ENCODE measurements at places on chromosomes 6 and 20. TPM values are rescaled to one million over a fixed set of nuclear protein-coding genes. Genes with fewer than 3 reads are reported as not detected.
A peak's percentile ranks its signal among the peaks of the same experiment; 100 is the strongest.

SLC17A2 gene
- total RNA-seq, result not detected

DNA sequence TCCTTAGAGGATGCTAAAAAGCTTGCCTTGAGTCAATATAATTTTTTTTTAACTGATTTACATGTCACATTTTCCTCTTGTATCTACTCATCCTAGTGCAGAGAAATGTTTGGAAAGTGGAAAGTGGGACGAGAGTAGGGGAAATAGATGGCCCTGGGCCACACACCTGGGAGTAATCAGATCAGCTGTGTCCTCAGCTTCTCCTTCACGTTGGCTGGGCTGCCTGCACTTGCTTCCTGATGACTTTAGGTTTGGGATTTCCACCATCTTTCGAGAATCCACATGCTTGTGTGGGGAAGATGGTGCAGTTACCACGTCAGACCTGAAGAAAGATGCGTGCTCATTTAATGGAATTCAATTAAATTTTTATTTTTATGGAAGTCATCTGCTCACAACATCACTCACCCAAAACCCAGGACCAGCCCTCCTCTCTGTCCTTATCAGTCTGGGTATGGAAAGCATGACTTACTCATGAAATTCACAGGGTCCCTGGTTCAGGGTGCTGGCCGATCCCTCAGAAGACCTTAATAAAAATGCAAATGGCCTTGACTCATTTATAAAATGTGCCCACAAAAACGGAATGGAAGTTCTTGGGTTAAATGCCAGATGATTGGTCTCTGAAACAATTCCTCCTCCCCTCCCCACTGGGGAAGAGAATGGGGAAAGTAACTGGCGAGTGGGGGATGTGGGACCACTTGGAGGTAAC is 74.5 kb upstream of the TIAM2 start:
- DNase-seq, result no peak

DNA sequence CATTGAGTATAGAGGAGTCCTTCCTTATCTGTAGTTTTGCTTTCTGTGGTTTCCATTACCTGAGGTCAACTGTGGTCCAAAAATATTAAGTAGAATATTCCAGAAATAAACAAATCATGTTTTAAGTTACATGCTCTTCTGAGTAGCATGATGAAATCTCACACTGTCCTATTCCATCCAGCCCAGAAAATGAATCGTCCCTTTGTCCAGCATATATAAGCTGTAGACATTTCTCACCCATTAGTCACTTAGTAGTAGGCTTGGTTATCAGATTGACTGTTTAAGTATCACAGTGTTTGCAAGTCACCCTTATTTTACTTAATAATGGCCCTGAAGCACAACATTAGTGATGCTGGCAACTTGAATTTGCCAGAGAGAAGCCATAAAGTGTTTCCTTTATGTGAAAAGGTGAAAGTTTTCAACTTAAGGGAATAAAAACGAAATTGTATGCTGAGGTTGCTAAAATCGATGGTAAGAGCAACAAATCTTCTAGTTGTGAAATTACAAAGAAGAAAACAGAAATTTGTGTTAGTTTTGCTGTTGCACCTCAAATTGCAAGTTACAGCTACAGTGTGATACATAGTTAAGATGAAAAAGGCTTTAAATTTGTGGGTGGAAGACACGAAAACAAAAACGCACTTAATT is 198.6 kb upstream of the SIM1 start:
- DNase-seq, result peak; percentile 76

- DNase-seq, result no peak
Measured at GRCh38 chr6:93424303-93425064, 5.1 kb upstream of the EPHA7 start.

DNAAF9 gene
- total RNA-seq, result 2.6 TPM

DNA sequence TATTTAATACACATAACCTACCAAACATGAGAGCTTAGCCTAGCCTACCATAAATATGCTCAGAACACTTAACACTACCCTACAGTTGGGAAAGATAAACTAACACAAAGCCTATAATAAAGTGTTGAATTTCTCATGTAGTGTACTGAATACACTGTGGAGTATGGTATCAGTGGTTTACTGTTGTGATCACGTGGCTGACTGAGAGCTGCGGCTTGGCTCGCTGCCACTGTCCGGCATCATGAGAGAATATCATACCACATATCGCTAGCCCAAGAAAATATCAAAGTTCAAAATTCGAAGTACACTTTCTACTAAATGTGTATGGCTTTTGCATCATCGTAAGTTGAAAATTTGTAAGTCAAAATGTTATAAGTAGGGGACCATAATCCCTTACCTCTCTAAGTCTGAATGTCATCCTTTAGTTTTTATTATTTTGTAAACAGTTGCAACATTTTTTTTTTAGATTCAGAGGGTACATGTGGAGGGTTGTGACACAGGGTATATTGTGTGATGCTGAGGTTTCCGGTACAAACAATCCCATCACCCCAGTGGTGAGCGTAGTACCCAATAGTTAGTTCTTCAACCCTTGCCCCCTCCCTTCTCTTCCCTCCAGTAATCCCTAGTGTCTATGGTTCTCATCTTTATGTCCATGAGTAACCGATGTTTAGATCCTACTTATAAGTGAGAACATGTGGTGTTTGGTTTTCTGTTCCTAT is 14.6 kb upstream of the TAAR1 start:
- no peak for DNase-seq

PI16 gene
- 1.9 TPM for total RNA-seq

- DNase-seq, result no peak
Measured at GRCh38 chr6:72769459-72770125, 147.7 kb downstream of the KCNQ5 start.

DNA sequence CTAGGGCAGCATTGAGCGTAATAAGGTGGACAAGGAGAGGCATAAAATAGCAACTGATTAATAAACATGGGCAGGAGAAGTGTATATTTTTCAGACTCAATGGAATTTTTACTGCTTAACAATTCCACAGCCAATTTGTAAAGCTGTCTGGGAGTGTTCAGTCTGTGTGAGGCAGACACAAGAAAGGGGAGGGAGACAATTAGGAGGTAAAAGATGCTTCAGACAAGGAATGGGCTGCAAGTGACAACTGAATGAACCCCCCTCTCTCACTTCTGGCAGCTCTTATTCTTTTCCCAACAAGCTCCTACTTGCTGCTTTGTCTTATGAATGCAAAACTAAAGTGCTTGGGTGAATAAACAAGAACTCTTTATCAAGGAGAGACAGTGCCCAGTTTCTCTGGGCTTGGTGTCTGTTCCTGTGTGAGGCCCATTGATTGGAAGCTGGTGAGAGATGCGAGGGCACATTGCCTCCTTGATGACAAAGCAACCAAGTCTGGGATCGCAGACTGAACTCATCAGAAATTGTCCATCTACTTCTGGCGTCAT is 575.3 kb downstream of the RNF144B start:
- no peak for DNase-seq

DNA sequence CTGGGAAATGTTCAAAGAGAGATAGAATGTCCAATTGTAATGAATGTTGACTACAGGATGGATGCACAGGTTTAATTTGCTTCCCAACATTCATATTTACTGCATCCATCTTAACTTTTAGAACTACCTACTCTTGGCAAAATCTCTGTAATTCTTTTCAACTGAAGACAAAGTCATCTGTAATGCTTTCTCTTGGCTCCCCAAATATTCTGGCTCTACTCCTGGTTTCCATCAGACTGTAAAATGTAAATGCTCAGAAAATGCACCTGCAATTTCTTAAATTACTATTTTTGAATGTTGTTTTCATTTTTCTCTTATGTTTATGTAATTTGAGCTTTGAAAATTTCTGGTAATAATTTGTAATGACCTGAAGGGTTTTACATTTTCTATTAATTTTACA is 480.8 kb upstream of the IMPG1 start:
- no peak for DNase-seq

DNA sequence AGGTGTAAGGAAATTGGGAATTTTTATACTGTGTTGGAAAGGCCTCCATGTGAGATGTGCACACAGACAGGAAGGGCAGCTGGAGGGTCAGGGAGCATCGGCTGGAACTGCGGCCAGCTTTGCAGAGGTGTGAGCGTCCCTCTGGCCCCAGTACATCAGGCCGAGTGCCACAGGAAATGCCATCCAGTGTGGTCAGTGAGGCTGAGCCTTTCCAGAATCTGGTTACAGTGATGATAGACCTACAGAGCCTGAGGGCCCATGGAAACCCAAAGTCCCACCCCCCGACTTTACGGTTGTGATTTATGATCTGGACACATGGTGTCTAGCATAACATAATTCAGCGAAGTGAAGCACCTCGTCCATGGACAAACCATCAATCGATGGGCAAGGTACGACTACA is 137.3 kb upstream of the PDE10A start:
- no peak for DNase-seq

DNA sequence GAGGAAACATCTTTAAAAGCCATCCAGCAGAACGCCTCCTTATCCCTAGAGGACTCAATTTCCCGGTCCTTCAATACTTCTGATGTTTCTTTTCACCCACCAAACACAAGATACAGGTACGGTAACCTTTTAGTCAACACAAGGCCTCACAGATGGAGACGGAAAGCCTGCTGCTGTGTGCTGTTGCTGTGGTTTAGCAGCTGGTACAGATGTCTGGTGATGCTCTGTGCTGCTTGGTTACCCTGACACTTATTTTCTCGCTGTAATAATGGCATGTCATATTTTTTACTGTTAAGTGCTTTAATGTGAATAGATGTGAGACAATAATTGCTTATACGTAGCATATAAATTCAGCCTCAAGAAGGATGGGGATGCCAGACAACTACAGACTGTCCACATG is 25.3 kb downstream of the GMDS start:
- no peak for DNase-seq

- no peak for DNase-seq
Measured at GRCh38 chr6:99192561-99192960, 156.9 kb downstream of the FAXC start.

FOXC1 gene
- 18.6 TPM for total RNA-seq

DNA sequence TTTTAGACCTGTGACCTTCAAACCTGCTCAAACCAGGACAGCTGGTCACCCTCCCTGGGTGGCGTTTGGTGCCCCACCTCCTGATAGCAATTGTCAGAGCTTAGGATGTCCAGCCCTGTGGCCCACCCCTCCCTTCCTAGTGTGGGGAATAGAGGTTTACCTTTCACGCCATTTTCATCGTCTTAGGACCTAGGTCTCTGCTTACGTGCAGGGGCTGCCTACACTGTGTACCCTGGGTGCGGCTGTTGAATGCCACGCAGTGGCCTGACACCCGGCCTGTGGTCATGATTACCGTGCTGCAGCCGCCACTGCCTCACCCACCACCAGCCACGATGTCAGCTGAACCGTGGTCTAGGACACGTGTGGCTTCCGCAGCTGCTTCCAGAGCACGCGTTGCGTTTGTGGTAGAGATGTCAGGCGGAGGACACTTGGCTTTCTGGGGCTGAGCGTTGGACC is 157.3 kb downstream of the DTNBP1 start:
- DNase-seq, result no peak

GRCh38 chr20:20229595-20229994 is 138.3 kb upstream of the INSM1 start:
- DNase-seq, result no peak

- DNase-seq, result no peak
Measured at GRCh38 chr20:32127347-32127746, 17.8 kb downstream of the TM9SF4 start.

DNA sequence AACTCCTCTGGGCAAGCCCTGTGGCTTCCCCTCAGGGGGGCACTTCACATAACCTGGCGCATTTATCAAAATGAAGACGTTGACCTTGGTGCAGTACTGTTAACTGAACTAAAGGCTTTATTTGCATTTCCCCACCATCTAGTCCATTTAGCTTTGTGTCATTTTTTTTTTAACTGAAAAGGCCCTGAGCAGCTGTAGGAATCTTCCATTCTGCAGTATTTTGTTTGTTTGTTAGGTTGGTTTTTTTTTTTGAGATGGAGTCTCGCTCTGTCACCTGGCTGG is 10.7 kb downstream of the TMEM181 start:
- no peak for DNase-seq

DNA sequence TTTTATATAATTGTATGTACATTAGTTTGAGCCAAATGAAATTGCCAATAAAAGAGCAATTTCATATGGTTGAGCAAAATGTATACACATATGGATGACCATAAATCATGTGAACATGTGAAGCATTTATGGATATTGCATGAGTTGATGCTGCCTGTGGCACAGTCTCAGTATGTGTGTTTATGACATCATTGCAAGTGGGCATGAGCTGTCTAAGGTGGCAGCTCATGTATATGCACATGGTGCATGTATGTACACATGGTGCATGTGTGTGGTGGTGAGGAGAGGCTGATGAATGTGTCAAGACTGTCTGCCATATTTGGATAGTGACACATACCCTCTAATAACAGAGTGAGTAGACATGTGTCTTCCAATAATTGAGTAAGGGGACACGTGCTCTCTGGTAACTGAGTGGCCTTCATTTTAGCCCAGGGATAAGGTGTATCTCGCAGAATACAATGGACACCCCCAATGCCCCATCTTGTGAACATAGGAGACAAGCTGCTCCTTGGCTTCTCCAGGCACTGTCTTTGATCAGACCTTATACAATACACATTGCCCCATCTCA is 208.8 kb downstream of the DHX35 start:
- DNase-seq, result no peak

DNA sequence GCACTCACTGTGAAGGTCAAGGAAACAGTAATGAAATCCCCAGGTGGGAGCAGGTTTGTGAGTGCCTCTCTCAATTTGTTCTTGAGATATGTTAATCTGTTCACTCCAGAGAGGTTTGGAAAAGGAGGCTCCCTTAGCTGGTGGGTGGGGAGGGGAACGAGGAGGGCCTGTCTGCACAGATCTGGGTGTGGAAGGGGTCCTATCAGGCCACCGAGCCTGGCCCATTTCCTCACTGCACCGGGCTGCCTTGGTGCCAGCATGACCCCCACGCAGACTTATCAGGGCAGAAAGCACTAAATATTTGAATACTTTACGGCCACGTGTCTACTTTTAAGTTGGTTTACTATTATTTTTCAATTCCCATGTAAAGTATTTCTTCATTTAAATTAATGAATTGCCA is 8.3 kb downstream of the AGPAT4 start:
- DNase-seq, result no peak

NKX2-4 gene
- not detected for total RNA-seq

GRCh38 chr6:45949256-45949655 is 66.4 kb downstream of the CLIC5 start:
- DNase-seq, result peak; percentile 55

CPXM1 gene
- not detected for total RNA-seq

DNA sequence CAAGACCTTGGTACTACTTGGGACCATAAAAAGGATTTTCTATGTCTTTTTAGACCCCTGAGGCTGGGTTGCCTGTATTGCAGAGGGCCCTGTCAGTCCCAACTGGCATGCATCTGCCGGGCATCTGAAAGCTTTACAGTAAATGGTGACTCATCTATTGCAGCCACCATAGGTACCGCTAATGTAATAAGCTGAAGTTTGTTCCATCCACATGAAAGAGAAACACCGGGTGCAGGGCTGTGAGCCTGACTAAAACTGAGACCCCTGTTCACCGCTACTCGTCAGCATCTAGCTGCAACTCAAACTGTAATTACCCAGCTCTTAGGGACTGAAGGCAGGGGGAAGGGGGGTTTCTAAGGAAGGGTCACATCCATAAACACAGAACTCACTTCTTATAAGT is 49.5 kb downstream of the TRERF1 start:
- DNase-seq, result peak; percentile 6

All from PC-9 (cell line).